MCF 10A (cell line): ENCODE measurements at places on chromosomes 1 and 21. TPM values are rescaled to one million over a fixed set of nuclear protein-coding genes. Genes with fewer than 3 reads are reported as not detected.

- peaks cover 29% of the 10 kb centered on the region for H3K36me3 ChIP-seq
- no peak for DNase-seq
- H3K4me1 ChIP-seq: peaks cover 4% of the 10 kb centered on the region
- H3K27me3 ChIP-seq: no peaks in the 10 kb centered on the region
Observed at GRCh38 chr1:89870998-89871397, 50.2 kb downstream of the LRRC8D start.

DNA sequence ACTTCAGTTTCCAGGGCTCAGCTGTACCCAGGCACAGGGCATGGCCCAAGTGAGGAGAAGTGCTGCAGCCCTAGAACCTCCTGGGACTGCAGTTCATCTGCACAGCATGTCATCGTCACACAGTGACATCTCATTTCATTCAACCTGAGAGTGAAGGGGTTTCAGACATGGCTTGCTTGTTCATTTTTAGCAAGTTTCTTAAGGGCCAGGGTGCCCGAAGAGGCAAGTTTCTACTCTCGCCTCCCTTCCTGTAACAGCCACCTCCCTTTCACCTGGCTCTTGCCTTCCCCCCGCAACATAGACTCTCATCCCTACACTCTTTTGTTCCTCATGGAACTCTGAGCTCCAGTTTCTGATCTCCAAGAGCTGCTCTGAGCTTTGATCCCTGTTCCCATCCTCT lies 108.1 kb downstream of the C1orf21 start:
- no peak for DNase-seq
- no peak overlapping the region for H3K4me3 ChIP-seq
- no peaks in the 10 kb centered on the region for H3K36me3 ChIP-seq
- H3K27me3 ChIP-seq: no peaks in the 10 kb centered on the region
- peaks cover 28% of the 10 kb centered on the region for H3K4me1 ChIP-seq

GRCh38 chr1:166876540-166876838 lies 425 bp upstream of the TADA1 start:
- H3K27ac ChIP-seq: peak overlapping the region; percentile 95
- peaks cover 34% of the 10 kb centered on the region for H3K4me1 ChIP-seq
- peak overlapping the region; percentile 92 for H3K4me3 ChIP-seq

GRCh38 chr1:58922302-58923089 lies 138.6 kb upstream of the JUN start:
- H3K27ac ChIP-seq: peak overlapping the region; percentile 87
- H3K27me3 ChIP-seq: no peaks in the 10 kb centered on the region
- DNase-seq: peak; percentile 91
- H3K4me3 ChIP-seq: peak overlapping the region; percentile 7

GRCh38 chr21:26405071-26405470 lies 168.0 kb downstream of the CYYR1 start:
- H3K4me3 ChIP-seq: no peak overlapping the region
- no peaks in the 10 kb centered on the region for H3K27me3 ChIP-seq
- no peak overlapping the region for H3K27ac ChIP-seq
- H3K4me1 ChIP-seq: peaks cover 14% of the 10 kb centered on the region
- peaks cover under 1% of the 10 kb centered on the region for H3K36me3 ChIP-seq

GRCh38 chr1:165445388-165445787 lies 462 bp upstream of the RXRG start:
- no peak for DNase-seq
- H3K36me3 ChIP-seq: no peaks in the 10 kb centered on the region
- no peak overlapping the region for H3K4me3 ChIP-seq
- H3K27ac ChIP-seq: no peak overlapping the region
- peaks cover 26% of the 10 kb centered on the region for H3K27me3 ChIP-seq

DNA sequence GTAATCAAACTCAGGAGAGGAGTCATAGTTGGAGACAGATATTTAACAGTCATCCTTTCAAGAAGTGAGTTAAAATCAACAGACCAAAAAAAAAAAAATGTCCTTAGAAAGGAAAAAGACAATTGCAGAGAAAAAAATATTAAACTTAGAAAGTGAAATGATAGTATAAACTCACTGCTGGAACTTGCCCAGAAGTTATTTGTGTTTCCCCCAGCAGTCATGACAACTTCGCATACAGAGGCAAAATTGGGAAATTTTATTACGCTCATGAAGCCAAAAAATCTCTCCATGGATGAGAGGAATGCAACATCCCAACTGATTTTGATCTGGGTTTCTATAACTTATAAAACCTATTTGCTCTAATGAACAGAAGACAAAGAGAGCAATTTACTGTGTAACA lies 198.2 kb downstream of the LRRC7 start:
- no peak overlapping the region for H3K4me3 ChIP-seq
- H3K27me3 ChIP-seq: peaks cover 73% of the 10 kb centered on the region
- H3K36me3 ChIP-seq: no peaks in the 10 kb centered on the region
- no peak for DNase-seq

- no peak overlapping the region for H3K27ac ChIP-seq
- no peaks in the 10 kb centered on the region for H3K27me3 ChIP-seq
Observed at GRCh38 chr1:114428083-114428754, 82.8 kb downstream of the TRIM33 start.

- H3K27ac ChIP-seq: peak within 1 kb of the TSS; percentile 27
- no peaks in the 10 kb centered on the region for H3K36me3 ChIP-seq
- H3K4me3 ChIP-seq: peak within 1 kb of the TSS; percentile 78
- H3K27me3 ChIP-seq: no peaks in the 10 kb centered on the region
- peak; percentile 67 for DNase-seq
Observed at GRCh38 chr1:39788758-39789570, at the start of gene BMP8B. BMP8B (minus strand) TSS chr1:39788865; CDS start chr1:39788485, 380 bp downstream.

GRCh38 chr1:204917802-204918201 lies 47.1 kb downstream of the NFASC start:
- H3K4me3 ChIP-seq: no peak overlapping the region
- no peaks in the 10 kb centered on the region for H3K27me3 ChIP-seq
- no peak for DNase-seq
- H3K4me1 ChIP-seq: peaks cover 13% of the 10 kb centered on the region
- H3K27ac ChIP-seq: no peak overlapping the region

GRCh38 chr1:44014365-44015104 lies 16.7 kb downstream of the SLC6A9 start:
- H3K27ac ChIP-seq: no peak overlapping the region
- DNase-seq: no peak
- no peaks in the 10 kb centered on the region for H3K27me3 ChIP-seq
- H3K4me1 ChIP-seq: no peaks in the 10 kb centered on the region

GRCh38 chr1:230867903-230868735 lies at the start of gene C1orf198:
C1orf198 (minus strand) TSS chr1:230868521; CDS start chr1:230868512, 9 bp downstream.
- peak within 1 kb of the TSS; percentile 79 for H3K4me3 ChIP-seq
- no peaks in the 10 kb centered on the region for H3K36me3 ChIP-seq
- peak within 1 kb of the TSS; percentile 69 for H3K27ac ChIP-seq
- no peaks in the 10 kb centered on the region for H3K27me3 ChIP-seq
- peaks cover 22% of the 10 kb centered on the region for H3K4me1 ChIP-seq

The TBX19 gene
- 1.6 and 2.4 TPM in 2 replicates for total RNA-seq

The ATAD3A gene
- 43.1 and 63.2 TPM in 2 replicates for total RNA-seq

The SERPINC1 gene
- total RNA-seq: not detected in 2 replicates

The FAM167B gene
- total RNA-seq: 0.34 TPM in 1 of 2 replicates, not detected in the other

The ANKRD35 gene
- 0.29 TPM in 1 of 2 replicates, not detected in the other for total RNA-seq

The DDAH1 gene
- 4.3 and 7.9 TPM in 2 replicates for total RNA-seq

The WNT2B gene
- total RNA-seq: 0.75 and 1.7 TPM in 2 replicates

The ANGPTL1 gene
- not detected in 2 replicates for total RNA-seq

The ASPM gene
- total RNA-seq: 22.3 and 32.8 TPM in 2 replicates
